ENCODE measurements at places on chromosomes 5 and 9.

DNA sequence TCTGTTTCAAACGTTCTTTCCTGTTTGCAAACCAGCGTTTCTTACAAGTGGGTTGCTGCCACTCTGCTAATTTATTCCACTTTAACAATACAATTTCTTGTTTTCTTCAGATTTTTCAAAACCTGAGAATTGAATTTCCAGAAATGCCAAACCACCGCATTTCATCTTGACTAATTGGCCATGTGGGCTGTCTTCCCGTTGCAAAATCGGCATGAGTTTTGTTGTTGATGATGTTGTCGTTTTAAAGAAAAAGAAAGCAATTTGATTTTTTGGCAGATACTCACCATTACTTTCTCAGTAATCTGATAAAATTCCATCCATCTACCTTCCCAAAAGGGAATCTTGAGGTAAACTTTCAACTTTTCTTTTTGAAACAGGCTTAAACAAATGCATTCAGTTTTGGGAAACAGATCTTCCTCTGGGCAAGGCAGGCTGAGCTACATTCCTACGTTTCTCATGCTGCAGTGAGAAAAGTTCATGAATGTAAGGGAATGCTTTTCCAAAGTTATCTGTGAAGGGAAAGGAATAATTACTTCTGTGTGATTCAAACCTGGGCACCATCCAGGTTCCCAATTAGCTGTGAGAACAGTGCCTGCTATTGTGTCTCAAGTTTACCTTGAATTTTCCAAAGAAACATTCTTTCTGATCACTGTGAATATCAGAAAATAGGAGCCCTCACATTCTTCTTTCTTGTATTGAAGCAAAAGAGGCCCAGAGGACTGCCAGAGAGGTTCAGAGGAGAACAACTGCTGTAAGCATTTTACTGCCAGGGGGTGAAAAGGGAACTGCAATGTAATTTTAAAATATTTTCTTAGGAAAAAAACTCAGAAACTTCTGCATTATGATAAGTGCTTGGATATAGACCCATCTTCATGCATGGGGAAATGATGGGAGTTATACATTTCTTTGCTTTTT lies 100.7 kb upstream of the TUT7 start:
- no peak for DNase-seq

GRCh38 chr9:126701813-126702140 lies 88.0 kb downstream of the LMX1B start:
- DNase-seq, result no peak

DNA sequence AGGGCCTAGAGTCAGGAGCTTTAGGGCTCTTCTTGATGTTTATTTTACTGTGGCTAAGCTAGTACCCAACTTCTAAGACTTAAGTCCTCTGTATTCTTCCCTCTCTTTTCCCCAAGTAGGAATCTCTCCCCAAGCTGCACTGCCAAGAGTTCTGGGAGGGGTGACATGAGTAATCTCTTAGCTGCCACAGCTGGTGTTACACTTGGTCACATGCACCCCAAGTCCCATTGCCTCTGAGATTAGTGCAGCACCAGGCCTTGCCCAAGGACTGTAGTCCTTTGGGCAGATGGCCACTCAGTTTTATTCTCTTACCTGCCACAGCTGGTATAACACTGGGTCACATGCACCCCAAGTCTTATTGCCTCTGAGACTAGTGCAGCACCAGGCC lies 114.7 kb upstream of the RIOK2 start:
- no peak for DNase-seq

GRCh38 chr5:142016556-142016955 lies 3.7 kb upstream of the GNPDA1 start:
- no peak for DNase-seq

- DNase-seq, result no peak
Observed at GRCh38 chr5:169804861-169805260, 167.8 kb downstream of the DOCK2 start.

DNA sequence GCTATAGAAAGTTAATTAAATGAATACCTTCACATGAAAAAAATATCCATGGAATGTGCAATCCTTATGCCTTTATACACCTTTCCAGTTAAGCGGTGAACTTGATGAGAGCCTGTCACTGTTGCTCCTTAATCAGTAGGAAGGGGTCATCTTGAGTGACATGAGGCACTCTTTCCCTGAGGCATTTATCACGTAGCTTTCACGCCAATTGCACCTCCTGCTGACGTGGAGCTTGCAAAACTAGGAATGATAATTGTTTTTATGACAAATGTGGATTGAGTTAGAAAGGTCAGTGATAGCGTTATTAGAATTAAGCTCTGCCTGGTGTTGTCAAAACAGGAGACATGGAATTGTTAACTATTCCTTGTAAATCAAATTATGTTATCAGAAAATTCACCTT lies 79.7 kb downstream of the SLF1 start:
- no peak for DNase-seq

DNA sequence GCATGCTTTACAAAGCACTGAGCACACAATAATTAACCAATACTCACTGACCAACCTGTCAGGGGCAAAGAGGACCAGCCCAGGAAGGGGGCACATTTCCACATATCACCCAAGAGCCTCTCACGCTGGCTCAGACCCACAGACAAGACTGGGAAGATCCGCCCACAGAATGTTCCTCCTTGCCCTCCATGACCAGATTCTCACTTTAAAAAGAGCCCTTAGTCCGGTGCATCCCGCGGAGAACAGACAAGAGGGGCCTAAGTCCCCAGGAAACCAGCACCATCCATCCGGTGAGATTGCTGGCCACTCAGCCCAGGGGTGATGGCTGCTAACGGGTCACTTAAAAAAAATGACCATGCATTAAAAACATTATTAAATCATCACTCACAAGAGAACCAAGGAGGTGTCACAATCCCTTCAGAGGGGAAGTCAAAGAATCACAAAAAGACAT lies 32.9 kb downstream of the SEMA4D start:
- no peak for DNase-seq

- DNase-seq, result no peak
Observed at GRCh38 chr9:123756484-123757106, 173.3 kb downstream of the DENND1A start.

GRCh38 chr9:123412171-123412820 lies 56.3 kb downstream of the CRB2 start:
- DNase-seq, result no peak

DNA sequence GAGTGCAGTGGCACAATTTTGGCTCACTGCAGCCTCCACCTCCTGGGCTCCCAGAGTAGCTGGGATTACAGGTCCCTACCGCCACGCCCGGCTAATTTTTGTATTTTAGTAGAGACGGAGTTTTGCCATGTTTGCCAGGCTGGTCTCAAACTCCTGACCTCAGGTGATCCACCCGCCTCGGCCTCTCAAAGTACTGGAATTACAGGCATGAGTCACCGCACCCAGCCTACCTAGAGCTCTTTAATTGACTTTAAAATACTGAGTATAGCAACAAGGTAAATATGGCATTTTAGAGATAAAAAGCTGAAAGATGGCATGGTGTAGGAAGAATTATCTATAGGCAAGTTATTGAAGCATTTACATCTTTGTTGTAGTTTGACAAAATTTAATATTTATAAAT lies 21.0 kb downstream of the APC start:
- no peak for DNase-seq

DNA sequence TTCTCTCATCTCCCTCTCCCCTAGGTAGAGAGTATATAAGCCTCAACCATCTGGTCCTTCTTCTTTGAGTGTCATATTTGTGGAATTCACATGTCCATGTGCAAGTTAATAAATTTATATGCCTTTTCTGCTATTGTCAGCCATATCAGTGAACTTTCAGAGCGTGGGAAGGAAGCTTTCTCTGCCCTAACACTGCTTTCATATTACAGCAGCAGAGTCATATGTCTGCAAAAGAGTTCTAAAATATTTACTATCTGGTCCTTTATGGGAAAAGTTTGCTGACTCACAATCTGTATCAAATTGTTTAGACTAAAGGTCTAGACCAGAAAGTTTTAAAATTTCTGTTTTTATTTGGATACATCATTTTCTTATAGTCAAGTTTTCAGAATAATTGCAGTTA lies 669.0 kb downstream of the LRRC70 start:
- DNase-seq, result no peak

GRCh38 chr5:2505217-2505616 lies 246.3 kb downstream of the IRX2 start:
- DNase-seq, result no peak

DNA sequence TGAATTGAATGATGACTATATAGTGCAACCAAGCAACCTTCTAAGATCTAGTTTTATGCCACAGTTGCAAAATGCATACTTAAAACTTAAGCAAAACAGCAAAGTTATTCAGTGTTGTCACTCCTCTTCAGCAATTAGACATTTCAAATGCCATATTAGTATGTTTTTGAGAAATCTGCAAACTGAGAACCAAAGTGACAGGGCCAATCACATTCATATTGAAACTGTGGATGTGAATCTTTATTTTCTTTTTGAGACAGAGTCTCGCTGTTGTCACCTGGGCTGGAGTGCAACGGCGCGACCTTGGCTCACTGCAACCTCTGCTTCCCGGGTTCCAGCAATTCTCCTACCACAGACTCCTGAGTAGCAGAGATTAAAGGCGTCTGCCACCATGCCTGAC lies 249.2 kb upstream of the EFNA5 start:
- no peak for DNase-seq
